Ovary (tissue), 10 donors: ENCODE measurements at places on chromosomes 1 and 21.

DNA sequence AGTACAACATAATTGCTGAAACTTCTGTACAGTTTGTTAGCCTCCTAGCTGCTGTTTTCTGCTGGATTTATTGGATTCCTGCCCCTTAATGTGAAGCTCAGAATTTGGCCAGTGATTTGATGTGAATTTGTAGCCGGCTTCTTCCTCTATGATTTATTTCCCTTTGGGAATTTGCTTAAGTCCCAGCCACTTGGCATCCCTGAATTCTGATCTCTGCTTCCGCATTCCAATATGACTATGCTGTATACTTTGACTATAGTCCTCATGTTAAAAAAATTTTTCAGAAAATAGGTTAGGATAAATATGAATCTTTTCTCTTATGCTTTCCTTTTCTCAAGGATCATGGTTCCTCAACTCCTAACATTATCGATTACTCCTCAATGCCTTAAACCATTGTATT, 12.4 kb upstream of the LRIF1 start:
- no peak for DNase-seq

GRCh38 chr1:18642278-18643095, 11.8 kb downstream of the PAX7 start:
- no peak for DNase-seq

GRCh38 chr21:41887667-41888066, 8.5 kb upstream of the PRDM15 start:
- no peak for DNase-seq

- DNase-seq: no peak
Measured at GRCh38 chr1:218430346-218430745, 85.2 kb downstream of the TGFB2 start.

- no peak for DNase-seq
Measured at GRCh38 chr1:184031409-184032107, 6.0 kb downstream of the COLGALT2 start.

GRCh38 chr1:25343872-25344271, 5.7 kb downstream of the TMEM50A start:
- no peak for DNase-seq

GRCh38 chr1:172069534-172069933, 228.2 kb downstream of the DNM3 start:
- no peak for DNase-seq

DNA sequence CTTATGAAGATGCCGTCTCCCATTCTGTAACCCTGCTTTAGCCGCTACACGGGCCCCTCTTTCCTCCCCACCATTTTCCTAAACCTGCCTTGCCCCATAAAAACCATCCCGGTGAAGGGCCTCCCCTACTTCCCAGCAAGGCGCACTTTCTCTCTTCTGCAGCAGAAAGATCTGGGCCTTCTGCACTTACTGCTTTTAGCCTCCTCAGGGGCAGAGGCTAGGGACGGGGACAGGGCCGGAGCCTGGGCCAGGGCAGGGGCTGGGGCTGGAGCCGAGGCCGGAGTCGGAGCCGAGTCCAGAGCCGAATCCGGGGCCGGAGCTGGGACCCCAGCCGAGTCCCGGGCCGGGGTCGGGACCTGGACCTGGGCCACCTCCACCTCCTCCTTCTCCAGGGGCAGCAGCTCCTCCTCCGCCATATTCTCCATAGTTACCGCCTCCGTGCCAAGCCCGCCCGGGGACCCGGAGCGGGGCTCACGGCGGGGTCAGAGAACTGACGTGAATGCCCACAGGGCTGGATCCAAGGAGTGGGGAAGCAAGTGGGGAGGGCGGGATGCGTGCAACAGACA, 382 bp downstream of the TRMT1L start:
- no peak for DNase-seq

GRCh38 chr1:89763649-89763986, 57.2 kb upstream of the LRRC8D start:
- DNase-seq: no peak

DNA sequence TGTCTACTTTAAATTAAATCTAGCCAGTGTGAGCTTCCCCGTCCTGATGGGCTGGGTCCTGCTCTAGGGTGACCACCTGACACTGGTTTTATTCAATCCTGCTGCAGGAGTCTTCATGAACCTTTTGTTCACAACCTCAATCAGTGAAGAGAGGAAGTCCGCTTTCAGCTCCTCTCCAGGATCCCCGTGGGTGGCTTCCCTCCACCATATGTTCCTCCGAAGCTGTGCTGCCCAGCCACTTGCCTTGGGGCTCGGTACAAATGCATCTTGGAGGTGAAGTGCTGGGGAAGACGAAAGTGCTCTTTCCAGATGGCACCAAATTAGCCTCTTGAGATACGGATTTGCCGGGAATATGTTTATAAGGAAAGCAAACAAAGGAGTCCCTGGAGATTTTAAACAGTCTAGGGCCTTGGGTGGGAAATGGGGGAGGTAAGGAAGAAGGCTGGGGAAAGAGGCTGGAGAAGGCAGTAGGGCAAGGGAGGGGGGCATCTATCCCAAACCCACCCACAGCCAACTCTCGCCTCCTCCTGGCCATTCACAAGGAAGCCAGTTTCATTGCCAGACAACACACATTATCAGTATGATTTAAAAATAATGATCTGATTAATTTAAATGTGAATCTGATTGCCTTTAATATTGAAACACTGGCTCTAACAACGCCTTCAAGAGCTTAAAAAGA, 430.8 kb downstream of the DISC1 start:
- DNase-seq: no peak

DNA sequence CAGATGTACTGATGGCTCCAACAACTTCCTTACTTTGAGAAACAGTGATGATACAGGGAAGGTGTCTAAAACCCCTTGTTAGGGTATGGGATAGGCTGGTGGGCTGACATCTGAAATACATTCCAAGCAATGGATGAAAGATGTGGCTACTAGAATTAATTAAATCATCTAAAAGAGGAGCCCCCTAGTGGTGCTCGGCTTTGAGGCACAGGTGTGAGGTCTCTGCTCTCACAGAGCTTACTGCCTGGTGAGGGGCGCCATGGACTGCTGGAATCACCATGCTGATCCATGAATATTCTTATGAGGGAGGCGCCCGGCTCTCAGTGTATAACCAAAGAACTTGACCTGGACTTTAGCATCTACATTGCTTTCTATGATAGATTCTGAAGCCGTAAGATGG, 48.5 kb downstream of the GNG4 start:
- DNase-seq: no peak

- DNase-seq: peak; percentile 31
Measured at GRCh38 chr1:1293263-1294249, 13.3 kb downstream of the SCNN1D start.

DNA sequence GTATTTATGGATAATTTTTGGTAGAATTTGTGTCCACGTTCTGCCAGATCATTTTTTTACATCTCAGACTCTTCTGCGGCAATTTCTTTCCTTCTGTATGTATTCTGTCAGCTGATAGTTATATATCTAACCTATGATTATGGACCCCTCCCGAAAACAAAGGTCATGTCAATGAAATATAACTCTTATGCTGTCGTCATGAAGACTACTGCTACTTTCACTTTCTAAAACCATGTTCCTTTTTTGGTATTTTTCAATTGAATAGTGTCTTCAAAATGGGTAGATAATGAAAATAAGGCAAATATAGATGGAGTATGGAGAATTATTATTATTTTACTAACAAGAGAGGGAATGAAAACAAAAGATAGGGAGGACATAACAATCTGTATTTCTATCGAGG, 3.2 kb downstream of the ANGPTL1 start:
- no peak for DNase-seq

DNA sequence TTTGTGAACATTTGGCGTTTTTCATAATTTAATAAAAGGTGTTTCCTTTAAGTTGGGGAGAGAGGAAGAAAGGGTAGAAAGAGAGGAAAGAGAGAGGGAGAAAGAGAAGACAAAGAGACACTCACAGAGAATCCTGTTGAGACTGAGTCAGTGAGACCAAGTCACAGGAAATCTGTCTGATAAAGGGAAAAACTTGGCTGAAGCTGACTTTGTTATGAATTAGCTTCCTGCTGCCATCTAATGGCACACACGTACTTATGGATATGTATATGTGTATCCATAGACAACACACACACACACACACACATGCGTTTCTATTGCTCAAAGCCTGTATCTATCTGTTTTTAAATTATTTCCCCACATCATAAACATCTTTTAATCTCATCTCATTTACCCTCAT, 42.5 kb upstream of the DISC1 start:
- DNase-seq: no peak

DNA sequence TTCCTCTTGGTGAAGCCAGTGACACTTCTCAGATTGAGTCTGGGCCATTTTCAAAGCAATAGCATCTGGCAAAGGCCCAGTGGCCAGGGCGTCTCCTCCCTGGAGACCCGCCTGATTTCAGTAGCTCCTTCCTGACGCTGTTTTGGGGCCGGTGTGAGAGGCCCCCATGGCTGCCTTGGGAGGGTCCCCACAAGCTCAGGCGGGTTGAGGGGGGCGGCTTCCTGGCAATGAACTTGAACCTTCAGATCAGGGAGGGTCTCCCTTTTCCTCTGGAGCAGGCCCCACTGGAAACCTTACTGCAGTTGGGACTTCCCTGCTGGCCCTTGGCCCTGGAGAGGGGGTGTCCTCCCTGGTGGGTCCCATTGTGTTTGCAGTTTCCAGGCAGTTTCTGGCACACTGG, 121.2 kb downstream of the CRYAA start:
- no peak for DNase-seq

DNA sequence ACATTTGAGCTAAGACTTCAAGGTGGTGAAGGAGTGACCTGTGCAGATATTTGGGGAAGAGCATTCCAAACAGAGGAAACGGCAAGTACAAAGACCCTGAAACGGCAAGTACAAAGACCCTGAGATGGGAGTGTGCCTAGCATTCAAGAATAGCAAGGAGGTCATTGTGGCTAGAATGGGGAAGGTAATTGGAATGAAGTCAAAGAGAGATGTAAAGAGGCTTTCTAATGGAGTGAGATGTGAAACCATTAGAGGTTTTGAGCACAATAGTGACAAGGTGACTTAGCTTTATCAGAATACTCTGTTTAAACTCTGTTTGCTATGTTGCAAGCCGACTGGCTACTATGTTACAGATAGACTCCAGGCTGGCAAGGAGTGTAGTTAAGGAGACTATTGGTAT, 4.4 kb downstream of the CDC7 start:
- no peak for DNase-seq

DNA sequence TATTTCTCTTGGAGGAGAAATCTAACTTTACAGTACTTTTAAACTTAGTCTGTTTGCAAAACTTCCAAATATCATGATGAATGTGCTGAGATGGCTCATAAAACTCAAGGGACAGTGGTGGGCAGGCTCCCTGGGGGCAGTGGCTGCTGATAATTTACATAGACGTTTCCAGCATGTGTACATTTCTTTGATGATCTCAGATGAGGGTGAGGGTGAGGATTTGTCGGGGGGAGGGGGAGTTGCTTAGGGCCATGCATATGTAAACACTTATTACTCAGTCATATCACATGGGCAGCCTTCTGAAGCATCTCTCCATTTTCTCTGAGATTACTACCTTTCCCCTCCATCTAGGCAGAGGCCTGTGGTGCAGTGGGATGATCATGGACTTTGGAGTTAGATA, 152.9 kb upstream of the HMGB4 start:
- DNase-seq: no peak

DNA sequence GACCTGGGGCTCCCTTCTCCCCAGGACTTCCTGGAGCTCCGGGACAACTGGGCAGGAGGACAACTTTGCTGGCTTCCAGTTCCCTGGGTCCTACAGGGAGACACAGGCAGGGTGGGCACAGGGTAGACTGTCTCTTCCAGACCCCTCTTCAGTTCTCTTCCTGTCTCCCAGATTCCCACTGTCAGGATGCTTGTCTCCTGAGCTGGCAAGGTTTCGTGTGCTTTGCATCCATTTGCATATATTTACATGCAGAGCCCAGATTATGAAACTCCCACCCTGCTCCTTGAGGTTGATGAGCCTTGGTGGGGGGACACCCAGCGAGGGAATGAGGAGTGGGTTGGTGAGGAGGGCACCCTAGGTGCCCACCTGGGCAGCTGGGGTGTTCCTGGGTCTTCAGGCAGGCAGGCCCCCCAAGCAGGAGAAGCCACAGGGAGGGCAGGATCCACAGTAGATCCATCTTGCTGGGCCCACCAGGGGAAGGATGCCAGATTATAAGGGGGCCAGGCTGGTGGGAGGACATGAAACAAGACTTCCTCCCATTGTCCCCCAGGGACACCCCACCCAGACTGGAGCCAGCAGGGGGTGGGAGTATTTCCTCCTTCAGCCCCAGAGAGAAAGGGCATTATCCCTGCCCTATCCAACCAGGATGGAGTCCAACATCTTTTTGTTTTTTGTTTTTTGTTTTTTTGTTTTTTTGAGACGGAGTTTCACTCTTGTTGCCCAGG, at the start of gene FCN3:
Gene FCN3 (minus strand): TSS at position 463 of the 725 bp plus-strand sequence. CDS start 6 bp downstream, at position 457.
- no peak for DNase-seq

- no peak for DNase-seq
Measured at GRCh38 chr1:111406321-111406768, 21.2 kb downstream of the OVGP1 start.

- DNase-seq: no peak
Measured at GRCh38 chr1:87462894-87463293, 134.2 kb downstream of the LMO4 start.

DNA sequence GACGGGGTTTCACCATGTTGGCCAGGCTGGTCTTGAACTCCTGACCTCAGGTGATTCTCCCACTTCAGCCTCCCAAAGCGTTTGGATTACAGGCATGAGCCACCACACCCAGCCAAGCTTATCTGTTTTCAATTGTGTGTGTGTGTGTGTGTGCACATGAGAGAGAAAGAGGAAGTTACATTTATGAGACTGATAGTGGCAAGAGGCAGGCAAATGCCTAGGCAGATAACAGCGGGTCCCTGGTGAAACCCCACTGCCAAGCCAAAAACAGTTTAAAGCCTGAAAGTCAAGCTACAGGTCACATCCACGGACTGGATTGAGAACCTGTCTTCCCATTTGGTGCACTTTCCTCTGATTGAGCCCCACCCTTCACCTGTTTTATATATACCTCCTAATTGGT, 35.1 kb upstream of the IFNGR2 start:
- DNase-seq: no peak

GRCh38 chr1:207890136-207890738, 20.7 kb downstream of the CD34 start:
- peak; percentile 75 for DNase-seq

DNA sequence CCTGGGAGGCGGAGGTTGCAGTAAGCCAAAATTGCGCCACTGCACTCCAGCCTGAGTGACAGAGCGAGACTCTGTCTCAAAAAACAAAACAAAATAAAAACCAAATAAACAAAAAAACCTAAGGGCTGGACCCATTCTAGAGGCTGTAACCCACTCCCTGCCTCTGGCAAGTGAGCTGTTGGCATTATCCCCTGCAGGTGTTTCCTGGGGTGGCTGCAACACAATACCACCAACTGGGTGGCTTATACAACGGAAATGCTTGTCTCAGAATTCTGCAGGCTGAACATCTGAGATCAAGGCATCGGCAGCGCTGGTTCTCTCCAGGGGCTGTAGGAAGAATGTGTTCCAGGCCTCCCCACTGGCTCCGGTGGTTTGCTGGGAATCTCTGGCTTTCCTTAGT, 15.2 kb downstream of the LRRC38 start:
- DNase-seq: no peak
